ENCODE measurements at places on chromosomes 7 and 10.

GRCh38 chr10:70925377-70926225 lies 37.2 kb upstream of the PCBD1 start:
- peak; percentile 48 for DNase-seq

GRCh38 chr10:76411729-76412435 lies 980.5 kb downstream of the LRMDA start:
- no peak for DNase-seq

- DNase-seq, result no peak
Measured at GRCh38 chr10:6838118-6838517, 258.0 kb upstream of the PRKCQ start.

DNA sequence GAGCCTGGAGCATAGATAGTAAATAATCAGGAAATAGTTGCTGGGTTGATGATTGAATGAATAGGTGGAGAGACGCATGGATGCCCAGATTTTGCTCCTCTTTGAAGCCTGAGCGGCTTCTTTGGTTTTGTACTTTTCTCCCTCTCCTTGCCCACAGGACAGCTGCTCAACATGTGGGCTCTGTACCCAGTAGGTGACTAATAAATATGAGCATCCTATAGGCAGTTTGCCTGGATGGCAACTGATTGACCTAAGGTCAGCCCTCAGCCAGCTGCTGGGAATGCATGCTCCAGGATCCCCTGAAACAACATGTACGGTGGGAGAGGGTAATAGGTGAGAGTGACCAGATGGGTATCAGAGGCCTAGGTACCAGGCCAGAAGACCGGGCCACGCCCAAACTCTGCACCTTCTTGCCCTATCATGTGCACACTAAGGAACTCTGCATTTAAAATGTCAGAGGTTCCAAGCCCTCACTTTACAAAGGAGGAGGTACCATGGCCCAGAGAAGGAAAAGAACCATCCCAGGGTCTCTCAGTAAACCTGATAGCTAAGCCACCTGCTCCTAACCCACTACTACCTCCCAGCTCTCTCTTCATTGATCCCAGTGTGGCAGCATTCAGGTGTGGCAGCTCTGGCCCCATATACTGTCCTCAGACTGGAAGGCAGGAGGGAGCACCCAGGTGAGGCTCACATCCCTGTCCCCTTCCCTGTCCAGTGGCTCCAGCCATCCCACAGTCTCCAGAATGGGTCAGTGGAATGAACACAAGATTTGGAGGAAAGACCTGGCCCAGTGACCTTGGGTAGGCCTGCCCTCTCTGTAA lies 2.7 kb upstream of the ZCCHC24 start:
- no peak for DNase-seq

GRCh38 chr10:115972426-115972825 lies 300.6 kb downstream of the GFRA1 start:
- no peak for DNase-seq

DNA sequence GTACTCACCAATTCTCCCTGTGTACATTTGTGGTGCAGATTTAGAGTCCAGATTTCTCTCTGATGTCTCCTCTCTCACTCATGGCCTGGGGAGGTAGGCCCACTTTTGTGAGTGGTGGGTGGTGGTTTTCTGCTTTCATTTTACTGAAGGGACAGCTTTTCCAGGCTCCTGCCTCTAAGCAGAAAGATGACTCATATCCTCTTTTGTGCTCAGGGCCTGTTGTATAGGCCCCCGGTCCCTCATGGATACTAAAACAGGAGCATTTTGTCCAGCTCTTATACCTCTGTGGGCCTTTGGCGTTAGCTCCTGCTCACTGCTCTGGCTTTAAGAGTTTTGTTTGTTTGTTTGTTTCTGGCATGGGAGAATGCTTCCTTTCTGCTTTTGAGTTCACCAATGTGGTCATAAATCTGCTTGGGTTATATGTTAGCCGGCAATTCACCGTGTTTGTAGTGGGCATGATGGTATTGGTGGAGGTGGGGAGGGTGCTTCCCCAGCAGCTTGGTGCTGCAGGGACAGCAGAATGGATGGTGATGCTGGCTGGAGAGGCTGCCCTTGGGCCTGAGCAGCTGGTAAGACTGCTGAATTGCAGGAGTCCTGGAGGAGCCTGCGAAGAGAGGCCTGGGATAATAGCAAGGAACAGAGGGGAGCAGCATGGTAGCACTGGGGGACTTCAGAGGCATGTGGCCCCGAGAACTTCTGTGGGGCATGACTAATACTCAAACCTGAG lies 468.7 kb downstream of the RPS24 start:
- DNase-seq, result no peak

DNA sequence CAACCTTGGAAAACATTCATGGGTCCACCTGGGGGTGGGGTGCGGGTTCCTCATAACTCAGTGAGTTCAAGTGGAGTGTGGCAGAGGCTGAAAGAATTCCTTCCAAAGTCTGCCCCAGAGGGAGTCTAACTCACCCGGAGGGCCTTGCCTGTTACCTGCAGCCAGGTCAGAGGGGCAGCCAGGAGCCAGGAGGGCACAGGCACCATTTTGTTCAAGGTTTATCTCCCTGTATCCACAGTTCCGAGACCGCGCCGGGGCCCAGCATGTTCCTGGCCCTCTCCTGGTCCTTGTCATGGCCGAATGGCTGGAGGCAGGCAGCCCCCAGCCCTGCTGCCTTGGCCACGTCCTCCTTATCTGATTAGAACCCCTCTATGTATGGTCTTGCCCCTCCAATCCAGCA lies 11.4 kb upstream of the DOCK1 start:
- DNase-seq, result no peak

GRCh38 chr7:19701471-19701870 lies 7.4 kb downstream of the POLR1F start:
- DNase-seq, result no peak

- DNase-seq, result no peak
Measured at GRCh38 chr10:9195385-9195784, 1140.9 kb downstream of the GATA3 start.
